Stimulated activated CD4-positive, alpha-beta T cell treated with anti-CD3 and anti-CD28 coated beads, Interleukin-2, amount 100 ng/mL, for 4 hours (primary cell): ENCODE measurements at places on chromosomes 3 and 15.

DNA sequence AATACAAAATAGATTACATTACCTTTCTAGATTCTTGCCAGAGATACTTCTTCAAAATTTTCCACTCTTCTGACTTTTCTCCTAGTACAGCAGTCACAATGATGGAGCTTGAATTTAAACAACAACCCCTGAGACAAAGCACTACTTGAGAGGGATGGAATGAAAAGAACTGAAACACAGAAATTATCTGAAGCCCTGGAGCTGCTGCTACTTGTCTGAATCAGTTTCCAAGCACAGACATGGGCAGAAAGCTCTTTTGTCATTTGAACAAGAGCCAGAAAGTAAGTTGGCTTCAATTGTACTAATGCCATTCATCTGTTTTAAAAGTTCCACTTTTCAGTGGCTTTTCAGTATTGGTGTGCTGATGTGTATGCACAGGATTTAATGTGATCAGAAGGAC lies 718.5 kb upstream of the ARPP21 start:
- DNase-seq: no peak

DNA sequence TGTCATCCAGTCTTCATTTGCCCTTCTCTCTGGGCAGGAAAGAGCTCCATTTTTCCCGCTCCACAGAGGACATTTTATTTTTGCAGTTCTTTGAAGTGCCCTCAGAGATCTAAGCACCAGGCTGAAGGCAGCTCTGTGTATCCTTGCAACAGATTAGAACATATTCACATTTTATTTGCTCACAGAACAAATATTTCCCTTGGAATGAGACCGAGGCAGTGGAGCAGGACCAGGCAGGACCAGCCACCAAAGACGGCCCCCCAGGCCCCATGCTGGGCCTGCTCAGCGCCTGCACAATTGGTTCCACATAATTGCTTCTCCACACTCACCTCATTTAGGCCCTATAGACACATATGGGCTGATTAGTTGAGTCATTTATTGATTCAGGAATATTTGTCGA lies 15.7 kb upstream of the ETV5 start:
- no peak for DNase-seq

GRCh38 chr3:52606373-52607085 lies 70.1 kb downstream of the UQCC5 start:
- no peak for DNase-seq

- DNase-seq: no peak
Measured at GRCh38 chr15:52733088-52733487, 53.9 kb upstream of the ATOSA start.

DNA sequence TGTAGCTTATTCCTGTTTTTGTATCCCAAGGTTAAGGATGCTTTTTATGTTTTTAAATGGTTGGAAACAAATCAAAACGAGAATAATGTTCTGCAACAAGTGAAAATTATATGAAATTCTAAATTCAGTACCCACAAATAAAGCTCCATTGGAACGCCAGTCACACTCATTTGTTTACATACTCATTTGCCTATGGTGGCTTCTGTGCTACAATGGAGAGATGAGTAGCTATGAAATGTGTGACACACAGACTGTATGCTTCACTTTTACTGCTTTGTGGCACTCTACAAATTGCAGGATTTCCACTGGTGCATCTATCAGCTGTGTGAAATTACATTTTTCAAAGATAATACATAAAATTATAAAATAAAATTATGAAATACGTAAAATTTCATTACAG lies 112.2 kb upstream of the TSPAN3 start:
- no peak for DNase-seq

GRCh38 chr3:61381745-61382392 lies 130.6 kb upstream of the FHIT start:
- no peak for DNase-seq

DNA sequence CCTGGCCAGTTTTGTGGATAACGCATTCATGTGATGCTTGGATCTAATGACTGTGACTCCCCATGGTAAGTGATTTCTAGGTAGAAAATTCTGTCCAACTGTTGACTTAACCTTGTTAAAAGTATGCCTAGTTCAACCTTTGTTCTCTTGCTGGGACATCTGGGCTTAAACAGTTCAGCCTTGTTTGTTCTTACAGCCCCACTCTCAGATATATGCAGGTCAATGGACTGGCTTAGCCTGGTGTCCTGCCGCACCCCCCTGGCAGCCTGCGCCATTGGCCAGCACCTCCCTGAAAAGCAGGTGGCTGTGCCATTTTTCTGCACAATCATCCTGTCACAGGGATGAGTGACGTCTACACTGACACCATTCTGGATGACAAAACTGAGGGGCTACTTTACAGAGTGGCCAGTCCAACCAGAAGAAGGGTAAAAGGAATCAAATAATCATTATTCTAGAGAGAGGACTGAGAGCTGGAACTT lies 244.7 kb upstream of the ONECUT1 start:
- DNase-seq: no peak

GRCh38 chr3:186870421-186871201 lies 28.1 kb downstream of the ADIPOQ start:
- no peak for DNase-seq

GRCh38 chr3:69484507-69485393 lies 98.9 kb upstream of the FRMD4B start:
- no peak for DNase-seq
